CD8-positive, alpha-beta memory T cell (primary cell): ENCODE measurements at places on chromosomes 11 and 22. TPM values are rescaled to one million over a fixed set of nuclear protein-coding genes. Genes with fewer than 3 reads are reported as not detected.

DNA sequence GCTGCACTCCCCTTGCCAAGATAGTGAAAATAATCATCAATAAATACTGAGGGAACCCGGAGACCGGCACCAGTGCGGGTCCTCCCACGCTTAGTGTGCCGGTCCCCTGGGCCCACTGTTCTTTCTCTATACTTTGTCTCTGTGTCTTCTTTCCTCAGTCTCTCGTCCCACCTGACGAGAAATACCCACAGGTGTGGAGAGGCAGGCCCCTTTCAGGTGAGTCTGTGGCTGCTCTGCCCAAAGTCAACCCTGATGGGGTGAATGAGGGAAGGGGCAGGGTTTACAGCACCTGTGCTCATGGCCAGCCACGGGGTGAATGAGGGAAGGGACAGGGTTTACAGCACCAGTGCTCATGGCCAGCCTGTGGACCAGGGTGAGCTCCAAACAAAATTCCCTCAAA, 4.7 kb downstream of the BET1L start:
- DNase-seq = no peak

Gene GLB1L3
- 2.0 TPM for polyA plus RNA-seq

Gene CD44
- polyA plus RNA-seq = 338 TPM

DNA sequence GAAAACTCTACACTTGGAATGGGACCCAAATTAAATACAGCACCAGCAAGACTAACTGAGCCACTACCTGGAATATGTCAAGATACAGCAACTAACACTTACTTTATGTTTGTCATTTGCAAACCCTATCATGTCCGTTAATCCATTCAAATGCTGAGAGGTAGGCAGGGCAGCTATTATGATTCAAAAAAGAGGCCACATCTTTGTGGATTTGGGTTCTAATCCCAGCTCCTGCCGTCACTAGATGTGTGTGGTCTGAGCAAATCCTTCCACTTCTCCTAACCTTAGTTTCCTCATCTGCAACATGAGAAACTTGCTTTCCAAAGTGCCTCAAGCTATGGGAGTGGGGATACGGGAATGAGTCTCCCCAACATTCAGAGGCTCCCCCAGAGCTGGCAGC, 24.2 kb downstream of the FLI1 start:
- no peak for DNase-seq

GRCh38 chr11:59261150-59261549, 48.4 kb upstream of the MPEG1 start:
- DNase-seq = no peak

- no peak for DNase-seq
These were observed 19.8 kb upstream of the MPZL2 start for GRCh38 chr11:118283756-118284350.

Gene GRAMD1B
- polyA plus RNA-seq = 2.1 TPM

Gene CLCF1
- 4.6 TPM for polyA plus RNA-seq

Gene PRSS23
- polyA plus RNA-seq = 13.3 TPM
